Neural progenitor cell (in vitro differentiated cells): ENCODE measurements at places on chromosomes 5 and 9.
A peak's percentile ranks its signal among the peaks of the same experiment; 100 is the strongest.

GRCh38 chr5:73103870-73104299 is 16.5 kb upstream of the TMEM171 start:
- H3K4me1 ChIP-seq: no peaks in the 10 kb centered on the region
- H3K36me3 ChIP-seq: no peaks in the 10 kb centered on the region
- H3K27ac ChIP-seq: no peak overlapping the region
- no peak for DNase-seq
- no peak overlapping the region for H3K4me3 ChIP-seq

DNA sequence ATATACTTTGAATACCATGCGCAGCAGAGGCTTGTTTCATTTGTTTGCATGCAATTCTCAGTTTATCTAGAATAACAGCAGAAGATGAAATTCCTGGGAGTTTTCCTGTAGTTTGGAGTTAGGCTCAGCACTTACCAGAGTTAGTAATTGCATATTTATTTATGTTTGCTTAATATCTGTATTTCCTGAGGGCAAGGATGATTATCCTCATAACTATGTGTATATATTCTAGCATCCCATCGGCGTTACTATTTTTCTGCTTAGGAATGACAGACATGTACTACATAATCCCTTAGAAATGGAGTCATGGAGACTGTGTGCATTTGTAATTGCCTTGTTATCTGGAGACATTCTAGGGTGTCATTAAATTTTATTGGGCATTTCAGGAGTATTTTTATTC is 1184.8 kb downstream of the DTWD2 start:
- H3K27ac ChIP-seq: no peak overlapping the region
- DNase-seq: no peak
- no peaks in the 10 kb centered on the region for H3K4me1 ChIP-seq
- H3K4me3 ChIP-seq: no peak overlapping the region
- no peaks in the 10 kb centered on the region for H3K36me3 ChIP-seq
- H3K27me3 ChIP-seq: no peaks in the 10 kb centered on the region

GRCh38 chr9:27352457-27353165 is 55.7 kb upstream of the EQTN start:
- H3K27ac ChIP-seq: no peak overlapping the region
- no peak overlapping the region for H3K4me3 ChIP-seq
- H3K36me3 ChIP-seq: no peaks in the 10 kb centered on the region
- no peak for DNase-seq

GRCh38 chr9:127629468-127630081 is 17.5 kb downstream of the STXBP1 start:
- peaks cover 17% of the 10 kb centered on the region for H3K4me1 ChIP-seq
- H3K27me3 ChIP-seq: no peaks in the 10 kb centered on the region
- no peak overlapping the region for H3K4me3 ChIP-seq
- no peak for DNase-seq

- peak; percentile 56 for DNase-seq
- H3K27me3 ChIP-seq: no peaks in the 10 kb centered on the region
- no peak overlapping the region for H3K4me3 ChIP-seq
- H3K27ac ChIP-seq: peak overlapping the region; percentile 27
- no peaks in the 10 kb centered on the region for H3K36me3 ChIP-seq
Observed at GRCh38 chr9:99488131-99489059, 266.3 kb downstream of the SEC61B start.

DNA sequence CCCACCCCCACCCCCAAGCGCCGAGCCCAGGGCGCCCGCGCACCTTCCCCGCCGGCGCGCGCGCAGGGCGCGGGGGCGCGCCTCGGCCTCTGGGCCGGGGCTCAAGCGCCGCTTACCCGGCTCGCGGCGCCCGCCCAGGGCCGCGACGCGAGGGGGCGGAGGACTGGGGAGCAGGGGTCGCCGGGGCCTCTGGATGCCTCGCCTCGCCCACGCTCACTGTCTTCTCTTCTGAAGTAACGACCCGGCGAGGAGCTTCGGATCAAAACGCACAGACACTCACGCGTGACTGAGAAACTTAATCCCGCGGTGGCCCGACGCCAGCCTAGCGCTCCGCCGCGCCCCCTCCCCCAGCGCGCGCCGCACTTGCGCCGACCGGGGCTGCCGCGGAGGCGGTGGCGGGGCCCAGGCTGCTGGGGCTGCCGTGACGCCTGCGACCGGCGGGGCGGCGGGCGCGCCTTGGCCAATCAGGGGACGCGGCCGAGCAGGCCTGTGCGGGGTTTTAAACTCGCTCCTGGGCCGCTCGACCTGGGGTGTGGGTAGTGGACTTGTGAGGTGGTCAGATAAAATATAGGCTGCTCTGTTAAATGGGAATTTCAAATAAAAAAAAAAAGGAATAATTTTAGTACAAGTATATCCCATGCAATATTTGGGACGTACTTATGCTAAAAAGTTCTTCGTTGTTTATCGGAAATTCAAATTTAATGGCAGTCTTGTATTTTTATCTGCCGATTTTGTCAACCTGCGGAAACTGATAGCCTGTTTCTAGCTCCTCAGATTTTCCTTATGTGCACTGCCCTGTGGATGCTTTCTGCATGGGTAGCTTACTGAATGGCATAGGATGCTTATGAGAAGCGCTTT is at the start of gene MPDZ:
MPDZ (minus strand) TSS at position 409 of the 858 bp plus-strand sequence. CDS start 29,377 bp downstream, outside the sequence.
- H3K36me3 ChIP-seq: no peaks in the 10 kb centered on the region
- no peaks in the 10 kb centered on the region for H3K27me3 ChIP-seq
- peak within 1 kb of the TSS; percentile 76 for H3K4me3 ChIP-seq
- peaks cover 49% of the 10 kb centered on the region for H3K4me1 ChIP-seq
- peak; percentile 89 for DNase-seq

DNA sequence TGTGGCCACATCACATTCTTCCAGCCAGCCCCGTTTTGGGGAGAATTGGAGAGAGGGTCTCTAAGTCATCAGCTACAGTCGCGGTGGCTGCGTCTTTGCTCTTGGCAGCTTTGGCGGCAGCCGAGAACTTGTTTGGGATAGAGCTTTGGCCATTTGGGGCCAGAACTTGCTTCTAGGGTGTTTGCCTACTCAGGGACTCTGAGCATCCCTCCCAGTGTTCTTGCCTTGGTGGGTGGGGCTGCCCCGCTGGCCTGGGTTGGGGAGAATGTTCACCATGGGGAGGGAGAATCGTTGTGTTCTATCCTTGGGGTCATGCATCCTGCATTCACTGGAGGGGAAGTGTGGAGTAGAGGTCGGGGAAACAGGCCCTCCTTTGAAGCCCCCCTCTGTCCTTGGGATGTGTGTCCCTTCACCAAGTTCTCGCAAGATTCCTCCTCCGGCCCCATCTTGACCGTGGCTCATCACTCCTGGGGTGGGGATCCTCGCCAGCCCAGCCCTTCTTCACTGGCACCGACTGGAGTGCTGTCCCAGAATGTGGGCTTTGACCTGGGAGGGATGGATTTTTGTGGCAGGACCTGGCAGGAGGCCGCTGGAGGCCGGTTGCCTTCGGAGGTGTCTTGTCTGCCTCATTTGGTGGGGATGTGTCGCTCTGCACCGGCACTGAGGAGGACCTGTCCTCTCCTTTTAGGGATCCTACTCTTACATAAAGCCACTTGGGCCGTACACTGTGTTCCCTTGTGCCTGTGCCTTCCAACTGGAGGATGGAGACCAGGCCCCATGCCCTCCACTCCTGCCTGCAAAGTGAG is 3.5 kb downstream of the PHF2 start:
- H3K27ac ChIP-seq: no peak overlapping the region
- no peaks in the 10 kb centered on the region for H3K36me3 ChIP-seq
- DNase-seq: no peak

- H3K36me3 ChIP-seq: no peaks in the 10 kb centered on the region
- H3K27me3 ChIP-seq: peaks cover 97% of the 10 kb centered on the region
- no peak overlapping the region for H3K27ac ChIP-seq
- H3K4me1 ChIP-seq: peaks cover 20% of the 10 kb centered on the region
- H3K4me3 ChIP-seq: peak overlapping the region; percentile 36
Observed at GRCh38 chr5:43039471-43040286, 440 bp downstream of the ANXA2R start.

DNA sequence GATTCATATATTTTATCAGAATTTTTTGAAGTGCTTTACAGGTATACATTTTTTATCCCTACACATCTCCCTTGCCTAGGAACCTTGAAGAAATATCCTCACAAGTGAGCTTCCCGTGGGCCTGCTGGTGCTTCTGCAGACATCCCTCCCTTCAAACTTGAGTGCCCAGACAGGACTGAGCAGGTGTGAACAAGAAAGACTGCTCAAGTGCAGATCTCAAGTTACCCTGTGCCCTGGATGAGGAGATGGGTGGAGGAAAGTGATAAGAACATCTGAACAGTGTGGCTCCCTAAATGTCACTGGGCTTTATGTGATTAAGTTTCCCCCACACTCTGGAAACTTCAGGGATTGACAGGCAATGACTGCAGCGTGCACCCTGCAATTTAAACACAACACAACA is 209.8 kb downstream of the TLE1 start:
- H3K27me3 ChIP-seq: no peaks in the 10 kb centered on the region
- H3K4me1 ChIP-seq: no peaks in the 10 kb centered on the region
- no peak overlapping the region for H3K4me3 ChIP-seq
- no peak for DNase-seq
- H3K27ac ChIP-seq: no peak overlapping the region

GRCh38 chr9:22623236-22623635 is 176.6 kb downstream of the DMRTA1 start:
- H3K36me3 ChIP-seq: no peaks in the 10 kb centered on the region
- H3K4me1 ChIP-seq: peaks cover 16% of the 10 kb centered on the region

GRCh38 chr9:13513716-13514444 is 234.4 kb upstream of the MPDZ start:
- H3K27me3 ChIP-seq: no peaks in the 10 kb centered on the region
- peak overlapping the region; percentile 13 for H3K4me3 ChIP-seq
- peak overlapping the region; percentile 85 for H3K27ac ChIP-seq
- DNase-seq: peak; percentile 81

- H3K27ac ChIP-seq: no peak overlapping the region
- DNase-seq: no peak
- H3K36me3 ChIP-seq: no peaks in the 10 kb centered on the region
- no peak overlapping the region for H3K4me3 ChIP-seq
- H3K4me1 ChIP-seq: no peaks in the 10 kb centered on the region
Observed at GRCh38 chr9:133783331-133783731, 45.2 kb upstream of the SARDH start.

DNA sequence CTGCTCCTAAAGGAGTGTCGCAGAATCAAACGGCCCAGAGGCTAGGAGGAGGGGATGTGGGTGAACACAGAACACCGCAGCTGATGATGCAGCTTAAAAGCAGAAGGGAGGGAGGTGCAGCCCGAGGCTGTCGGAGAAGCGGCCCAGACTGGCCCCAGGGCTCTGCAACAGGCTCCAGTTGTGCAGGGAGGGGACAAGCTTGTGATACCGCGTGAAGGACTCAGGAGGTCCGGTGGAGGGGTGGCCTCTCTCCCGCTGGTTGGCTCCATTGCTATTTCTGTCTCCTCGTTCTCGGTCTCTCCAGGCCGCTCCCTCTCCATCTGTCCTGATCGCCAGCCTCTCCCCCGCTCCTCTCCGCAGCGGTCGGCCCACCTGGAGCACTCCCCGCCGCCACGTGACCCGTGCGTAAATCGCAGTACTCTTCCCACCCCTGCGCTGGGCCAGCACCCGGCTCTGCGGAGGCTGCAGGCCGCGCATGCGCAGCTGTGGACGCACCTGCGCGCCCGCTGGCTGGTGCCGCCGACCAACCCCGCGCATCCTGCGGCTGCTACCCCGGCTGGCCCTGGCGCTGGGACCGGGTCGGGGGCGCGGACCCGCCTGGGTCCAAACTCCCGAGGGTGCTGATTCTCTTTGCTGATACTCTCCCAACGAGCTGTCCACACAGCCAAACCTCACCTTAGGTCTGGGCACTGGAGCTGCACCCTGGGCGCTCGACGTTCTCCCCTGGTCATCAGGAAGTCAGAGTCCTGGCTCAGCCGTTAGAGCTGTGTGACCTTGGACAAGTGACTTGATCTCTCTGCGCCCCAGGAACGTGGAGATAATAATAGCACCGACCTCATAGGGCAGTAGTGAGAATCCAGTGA is 3.7 kb upstream of the STXBP1 start:
- H3K36me3 ChIP-seq: no peaks in the 10 kb centered on the region
- H3K27me3 ChIP-seq: peaks cover 36% of the 10 kb centered on the region
- DNase-seq: peak; percentile 95
- peaks cover 12% of the 10 kb centered on the region for H3K4me1 ChIP-seq
